ENCODE measurements at places on chromosomes 3 and 15.

DNA sequence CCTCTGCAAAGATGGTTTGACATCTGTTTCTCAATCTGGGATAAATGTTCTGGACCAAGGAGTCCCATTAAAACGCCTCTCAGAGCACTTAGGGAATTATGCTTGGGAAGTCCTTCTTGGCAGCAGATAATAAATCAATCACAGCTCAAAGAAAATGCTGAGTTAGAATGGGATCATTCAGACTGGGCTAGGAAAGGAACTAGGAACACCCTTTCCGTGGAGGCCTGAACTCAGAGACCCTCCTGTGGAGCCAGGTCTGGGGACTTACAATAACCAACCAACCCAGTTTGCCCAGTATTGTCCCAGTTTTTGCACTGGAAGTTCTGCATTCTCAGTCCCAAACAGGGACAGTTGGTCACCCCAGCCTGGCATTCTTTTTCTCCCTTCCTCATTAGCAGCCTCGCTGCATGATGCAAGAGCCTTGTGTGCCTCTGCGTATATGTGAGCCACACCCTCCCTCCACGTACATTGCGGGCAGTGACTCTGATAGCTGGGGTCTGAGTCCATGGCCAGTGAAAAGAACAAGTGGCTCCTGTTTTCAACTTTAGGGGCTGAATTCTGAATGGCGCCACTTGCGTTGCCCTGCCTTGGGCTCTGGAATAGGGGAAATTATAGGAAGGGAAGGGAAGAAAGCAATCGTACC lies 88.7 kb downstream of the SEMA5B start:
- DNase-seq, result no peak

DNA sequence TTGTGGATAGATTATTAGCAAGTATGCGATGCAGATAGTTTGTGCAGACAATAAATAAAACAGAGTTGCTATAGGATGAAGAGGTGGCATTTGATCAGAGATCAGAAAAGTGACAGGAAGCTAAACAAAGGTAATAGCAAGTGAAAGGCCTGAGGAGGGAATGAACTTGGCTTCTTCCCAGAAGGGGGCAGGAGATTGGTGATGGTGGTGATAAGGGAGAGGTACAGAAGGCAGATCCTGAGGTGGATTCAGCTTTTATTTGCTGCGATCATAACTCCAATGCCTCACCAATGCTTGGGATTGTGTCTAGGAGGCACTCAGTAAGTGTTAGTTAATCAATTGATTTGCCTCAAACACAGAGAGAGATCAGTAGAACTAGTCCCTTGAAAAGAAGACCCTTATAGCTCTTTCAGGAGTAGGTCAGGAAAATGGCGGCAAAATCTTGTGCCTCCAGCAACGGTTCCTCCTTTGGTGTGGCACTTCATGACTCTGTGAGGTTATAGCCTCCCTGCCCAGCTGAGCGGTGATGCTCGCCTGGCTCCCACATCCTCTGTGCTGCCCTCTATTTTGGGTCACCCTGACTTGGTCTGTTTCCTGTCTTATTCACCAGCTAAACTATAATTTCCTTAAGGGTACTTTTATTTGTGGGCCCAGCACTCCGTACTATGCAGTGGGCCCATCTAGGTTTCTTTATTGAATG lies 37.5 kb downstream of the TGFBR2 start:
- no peak for DNase-seq

DNA sequence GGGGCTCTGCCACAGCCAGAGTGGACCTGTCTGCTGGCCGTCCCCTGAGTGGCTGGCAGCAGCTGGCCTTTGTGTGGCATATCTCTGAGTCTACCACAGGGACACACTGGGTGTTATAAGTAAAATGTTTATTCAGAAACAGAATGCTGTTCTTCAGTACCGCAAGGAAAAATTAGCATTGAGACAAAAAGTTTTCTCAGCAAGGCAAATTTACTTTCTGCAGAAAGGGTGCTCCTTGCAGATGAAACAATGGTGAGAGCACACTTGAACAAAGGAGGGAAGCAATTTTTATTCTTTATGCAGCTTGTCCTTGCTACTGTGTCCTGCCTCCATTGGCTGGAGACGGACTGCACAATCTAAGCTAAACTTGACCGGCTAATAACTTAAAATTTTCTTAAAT lies 4.0 kb downstream of the TMEM89 start:
- DNase-seq, result no peak

DNA sequence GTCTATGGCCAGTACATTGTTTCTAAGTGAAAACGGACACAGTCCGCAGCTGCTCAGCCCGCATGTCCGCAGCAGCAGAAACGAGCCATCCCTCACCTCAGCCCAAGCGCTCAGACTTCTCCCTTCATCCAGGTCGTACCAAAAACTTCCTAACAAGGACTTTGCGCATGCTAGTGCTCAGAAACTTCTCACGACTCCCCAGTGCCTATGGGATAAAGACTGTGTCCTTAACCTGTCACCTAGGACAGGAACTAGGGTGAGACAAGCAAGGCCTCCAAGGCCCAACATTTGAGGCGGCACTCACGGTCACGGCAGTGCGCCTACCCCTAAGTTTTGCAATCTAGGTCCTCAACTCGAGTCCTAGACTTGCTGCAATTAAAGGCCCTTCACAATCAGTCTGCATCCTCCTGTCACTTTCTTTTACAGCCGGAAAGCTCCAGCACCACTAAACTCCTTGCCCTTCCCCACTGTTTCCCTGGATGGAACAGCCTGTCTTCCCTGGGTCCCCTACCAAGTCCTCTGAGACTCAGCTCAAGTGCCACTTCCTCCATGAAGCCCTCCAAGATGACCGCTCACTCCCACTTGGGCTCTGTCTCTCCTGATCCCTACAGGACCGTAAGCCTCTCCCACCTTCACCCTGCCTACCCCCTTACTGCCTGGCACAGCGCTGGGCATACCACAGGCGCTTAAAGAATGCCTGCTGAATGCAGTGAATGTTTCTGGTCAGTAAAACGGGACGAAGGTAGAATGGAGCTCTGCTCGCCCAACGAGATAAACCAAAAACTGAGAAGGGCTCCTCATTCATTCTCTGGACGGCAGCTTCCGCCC lies 1.2 kb downstream of the CLN6 start:
- no peak for DNase-seq

- DNase-seq, result no peak
Measured at GRCh38 chr3:16844791-16845190, 40.0 kb upstream of the PLCL2 start.
